ENCODE measurements at places on chromosomes 12 and 14.

GRCh38 chr12:121883315-121883660, 5.3 kb upstream of the PSMD9 start:
- DNase-seq: no peak

DNA sequence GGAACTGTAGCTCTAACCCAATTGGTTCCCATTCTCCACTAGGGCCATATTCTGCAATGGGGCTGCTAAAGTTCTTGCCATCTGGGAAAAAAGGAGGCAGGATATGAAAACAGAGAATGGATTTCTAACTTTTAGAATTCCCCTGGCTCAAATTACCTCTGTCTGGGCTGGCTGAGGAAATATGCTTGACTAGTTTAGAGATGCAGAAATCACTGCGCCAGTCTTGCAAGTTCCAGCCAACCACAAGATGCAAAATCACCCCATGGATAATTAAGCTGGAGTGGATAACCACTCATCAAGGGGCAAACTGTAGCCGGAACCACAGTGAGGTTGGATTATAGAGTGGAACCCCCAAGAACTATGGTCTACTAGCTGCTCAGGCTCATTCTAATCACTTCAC, 126.3 kb downstream of the RALGAPA1 start:
- no peak for DNase-seq

DNA sequence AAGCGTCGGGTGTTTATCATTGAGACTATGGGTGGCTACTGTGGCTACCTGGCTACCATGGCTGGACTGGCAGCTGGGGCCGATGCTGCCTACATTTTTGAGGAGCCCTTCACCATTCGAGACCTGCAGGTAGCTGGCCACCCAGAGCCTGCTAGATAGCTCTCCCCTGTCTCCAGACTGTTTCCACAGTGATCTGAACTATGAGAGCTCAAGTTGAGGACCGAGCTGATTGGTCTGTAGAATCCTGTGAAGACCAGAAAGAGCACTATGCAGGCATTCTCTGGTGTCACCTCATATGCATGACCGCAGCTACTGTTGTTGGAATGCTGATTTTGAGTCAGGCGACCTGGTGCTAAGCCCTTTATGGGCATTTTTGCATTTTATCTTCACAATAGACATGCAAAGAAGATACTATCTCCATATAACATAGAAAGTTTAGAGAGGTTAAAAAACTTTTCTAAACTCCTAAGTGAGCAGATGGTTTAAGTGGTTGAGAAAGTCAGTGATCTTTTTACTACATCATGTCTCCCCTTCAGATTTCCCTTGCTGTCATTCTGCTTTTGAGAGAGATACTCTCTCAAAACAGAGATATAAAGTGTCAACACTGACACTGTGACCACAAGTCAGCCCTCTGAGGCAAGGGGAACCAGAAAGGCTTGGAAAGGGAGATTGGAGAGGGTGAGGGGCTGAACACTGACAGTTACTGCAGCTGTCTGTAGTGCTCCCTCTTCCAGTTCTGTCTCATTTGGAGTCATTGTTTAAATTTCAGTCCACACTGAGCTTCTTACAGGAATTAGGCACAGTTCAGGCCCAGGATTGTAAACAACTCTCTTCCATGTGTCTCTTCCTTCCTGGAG, 14.3 kb downstream of the ASB8 start:
- DNase-seq: no peak

DNA sequence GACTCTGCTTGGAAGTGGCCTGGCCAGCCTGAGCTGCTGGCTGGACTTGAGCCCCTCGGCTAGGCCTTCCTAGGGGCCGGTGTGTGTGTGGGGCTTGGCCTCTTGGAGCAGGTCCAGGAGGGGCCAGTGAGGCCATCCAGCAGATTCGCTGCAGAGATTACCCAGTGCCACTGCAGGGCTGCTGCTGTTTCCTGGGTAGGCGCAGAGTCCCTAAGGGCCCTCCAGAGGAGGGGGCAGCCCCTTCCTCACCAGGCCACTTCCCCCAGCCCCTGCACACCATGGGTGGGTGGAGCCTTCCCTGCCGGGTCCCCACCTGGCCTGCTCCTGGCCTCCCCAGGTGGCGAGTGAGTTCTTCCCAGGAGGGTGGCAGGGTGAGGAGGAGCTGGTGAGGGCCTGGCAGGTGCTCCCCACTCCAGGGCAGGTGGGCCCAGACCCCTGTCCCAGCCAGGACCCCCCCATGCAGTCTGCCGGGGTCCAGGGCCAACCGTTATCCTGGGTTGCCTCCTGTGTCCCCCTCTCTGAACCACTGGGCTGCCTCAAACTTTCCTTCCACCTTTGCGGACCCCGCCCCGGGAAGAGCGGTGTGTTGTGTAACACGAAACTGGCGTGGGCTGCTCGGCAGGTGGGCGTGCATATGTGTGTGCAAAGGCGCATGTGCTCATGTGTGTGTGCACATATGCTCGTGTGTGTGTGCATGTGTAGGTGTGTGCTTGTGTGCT, 25.1 kb downstream of the ASPG start:
- no peak for DNase-seq

DNA sequence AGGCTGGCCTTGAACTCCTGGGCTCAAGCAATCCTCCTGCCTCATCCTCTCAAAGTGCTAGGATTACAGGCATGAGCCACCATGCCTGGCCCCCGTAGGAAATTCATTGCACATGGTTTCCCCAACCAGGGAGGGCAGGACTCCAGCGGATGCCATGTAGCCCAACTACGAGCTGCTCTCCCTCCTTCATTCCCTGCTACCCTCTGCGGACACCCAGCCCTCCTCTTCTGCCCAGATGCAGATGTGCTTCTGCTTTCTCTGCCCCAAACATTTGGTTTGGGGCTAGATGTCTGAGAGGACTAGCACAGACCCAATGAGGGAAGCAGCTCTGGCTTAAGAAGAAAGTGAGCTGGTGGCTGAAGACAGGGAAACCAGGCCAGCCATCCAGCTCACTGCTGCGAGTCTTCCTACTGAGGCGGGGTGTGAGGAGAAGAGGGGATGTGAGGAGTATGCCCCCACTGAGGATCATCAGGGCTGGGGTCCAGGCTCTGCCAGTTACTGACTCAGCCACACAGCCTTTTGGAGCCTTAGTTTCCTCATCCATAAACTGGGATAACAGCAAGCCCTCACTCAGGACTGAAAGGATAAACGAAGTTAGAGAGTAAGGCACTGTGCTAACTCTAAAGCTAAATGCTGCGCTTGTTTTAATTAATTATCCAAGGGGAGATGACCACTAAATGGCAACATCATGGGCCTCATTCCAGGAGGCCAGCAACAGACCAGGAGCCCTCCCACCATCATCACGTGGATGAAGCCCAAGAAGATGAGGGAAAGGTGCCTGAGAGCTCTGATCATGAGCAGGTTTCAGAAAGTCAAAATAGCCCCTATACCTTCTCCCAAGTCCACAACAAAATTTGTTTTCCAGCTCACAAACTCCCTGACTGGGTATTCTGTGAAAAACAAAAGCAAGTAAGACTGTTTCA, 10.9 kb downstream of the CTDSP2 start:
- DNase-seq: no peak

GRCh38 chr14:33846100-33846824, 104.6 kb downstream of the EGLN3 start:
- no peak for DNase-seq

DNA sequence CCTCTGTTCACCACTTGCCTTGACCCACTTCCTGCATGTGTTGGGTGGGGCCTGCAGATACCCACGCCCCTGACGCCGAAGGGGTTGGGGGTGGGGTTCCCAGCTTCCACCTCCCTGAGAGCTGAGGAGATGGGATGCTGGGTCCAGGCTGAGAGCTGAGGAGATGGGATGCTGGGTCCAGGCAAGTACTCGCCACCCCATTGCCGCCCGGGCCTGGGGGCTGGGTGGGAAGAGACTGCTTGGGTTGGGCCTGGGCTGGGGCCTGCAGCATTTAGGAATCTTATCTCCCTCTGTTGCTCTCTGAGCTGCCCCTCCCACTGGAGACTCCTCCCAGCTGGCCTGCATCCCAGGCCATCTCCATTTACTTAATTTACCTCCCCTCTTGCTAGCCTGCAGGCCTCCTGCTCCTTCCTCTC, 17.4 kb downstream of the TEAD4 start:
- no peak for DNase-seq

GRCh38 chr12:13114251-13115052, 11.0 kb upstream of the GSG1 start:
- DNase-seq: no peak

DNA sequence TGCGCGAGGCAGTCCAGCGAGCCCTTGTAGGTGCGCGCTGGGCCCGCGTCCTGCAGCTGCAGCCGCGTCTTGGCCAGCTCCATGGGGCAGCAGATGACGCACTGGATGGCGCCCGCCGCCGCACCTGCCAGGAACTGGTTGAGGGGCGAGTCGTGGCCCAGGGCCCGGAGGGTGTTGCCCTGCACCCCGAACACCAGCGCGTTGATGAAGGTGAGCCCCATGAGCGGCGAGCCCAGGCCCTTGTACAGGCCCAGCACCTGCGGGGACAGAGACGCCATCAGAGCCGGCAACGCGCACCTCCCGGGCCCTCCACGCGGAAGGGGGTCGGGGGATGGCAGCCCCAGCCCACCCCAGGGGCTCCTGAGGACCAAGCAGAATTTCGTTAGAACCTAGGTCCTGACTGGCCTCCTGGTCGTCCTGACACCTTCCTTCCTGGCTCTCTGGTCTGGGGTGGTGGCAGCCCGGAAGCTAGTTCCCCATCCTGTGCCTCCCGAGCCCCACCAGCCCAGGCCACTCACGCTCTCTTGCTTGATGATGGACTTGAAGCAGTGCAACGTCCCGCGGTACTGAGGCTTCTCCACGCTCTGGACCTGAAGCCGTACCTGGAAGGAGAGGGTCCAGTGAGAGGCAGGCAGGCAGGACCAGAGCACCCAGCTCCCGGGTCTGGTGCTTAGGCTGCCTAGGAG, 13.3 kb downstream of the SLC25A29 start:
- DNase-seq: no peak

- DNase-seq: no peak
These were observed 308.9 kb downstream of the KCNH5 start for GRCh38 chr14:62736048-62737043.

DNA sequence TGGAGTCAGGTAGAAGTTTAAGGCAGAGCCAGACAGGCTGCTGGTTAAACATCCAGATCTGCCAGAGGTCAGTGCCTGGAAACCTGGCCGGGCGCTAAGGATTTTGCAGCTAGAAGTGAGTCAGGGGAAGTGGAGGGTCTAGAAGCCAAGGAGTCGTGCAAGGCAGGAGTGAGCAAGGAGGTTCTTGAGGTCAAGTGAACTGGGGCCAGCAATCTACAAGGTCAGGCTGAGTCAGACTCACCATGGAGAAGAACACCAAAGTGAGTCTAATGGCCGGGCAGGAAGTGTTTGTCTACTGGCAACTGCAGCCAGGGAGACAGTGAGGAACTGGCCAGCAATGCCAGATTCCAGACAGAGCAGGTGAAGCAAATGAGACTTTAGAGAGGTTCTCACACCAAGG, 628.2 kb downstream of the ETNK1 start:
- no peak for DNase-seq

DNA sequence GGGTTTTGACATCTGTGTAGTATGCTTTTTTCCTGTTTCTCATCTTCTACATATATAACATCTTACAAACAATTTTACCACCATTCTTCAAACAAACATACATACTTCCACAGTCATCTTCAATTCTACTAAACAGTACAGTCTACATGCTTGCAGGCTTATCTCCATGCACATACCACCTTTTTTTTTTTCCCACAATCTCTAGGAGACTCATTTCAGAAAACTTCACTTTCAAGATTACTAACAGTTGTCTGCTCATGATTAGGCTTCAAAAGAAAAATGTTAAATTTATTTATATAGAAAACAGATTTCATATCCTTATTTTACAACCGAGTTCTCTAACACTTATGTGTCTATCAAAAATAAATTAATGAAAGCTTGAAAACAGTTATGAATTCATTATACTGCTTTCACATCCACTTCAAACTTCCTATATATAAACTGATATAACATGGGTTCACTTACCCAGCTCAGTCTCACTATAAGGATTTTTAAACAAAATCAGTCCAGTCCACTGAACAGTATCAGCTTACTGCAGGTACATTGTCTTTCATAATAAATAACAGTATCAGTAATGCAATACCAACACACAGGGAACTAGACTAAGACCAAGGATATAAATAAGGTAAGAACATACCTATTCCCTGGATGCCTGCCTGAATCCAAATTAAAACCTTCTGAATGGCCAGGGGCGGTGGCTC, 42.5 kb downstream of the LRP6 start:
- DNase-seq: no peak

DNA sequence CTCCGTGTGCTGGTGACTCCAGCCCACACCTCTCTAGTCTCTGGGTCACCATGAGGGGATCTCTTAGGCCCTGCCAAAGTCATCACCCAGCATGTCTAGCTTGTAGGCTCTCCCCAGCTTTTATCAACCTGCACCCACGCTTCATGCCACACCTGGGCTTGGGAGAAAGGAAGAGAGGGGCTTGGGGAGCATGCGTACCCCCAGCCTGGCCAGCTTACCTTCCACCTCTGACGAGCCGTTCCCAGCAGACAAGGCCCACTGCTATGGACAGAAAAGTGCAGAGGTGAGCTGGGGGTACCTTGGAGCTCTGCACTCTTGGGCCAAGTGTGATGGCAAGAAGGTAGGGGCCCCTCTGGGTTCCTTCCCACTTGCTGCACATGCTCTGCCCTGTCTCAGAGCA, 1.7 kb downstream of the PGF start:
- DNase-seq: no peak

DNA sequence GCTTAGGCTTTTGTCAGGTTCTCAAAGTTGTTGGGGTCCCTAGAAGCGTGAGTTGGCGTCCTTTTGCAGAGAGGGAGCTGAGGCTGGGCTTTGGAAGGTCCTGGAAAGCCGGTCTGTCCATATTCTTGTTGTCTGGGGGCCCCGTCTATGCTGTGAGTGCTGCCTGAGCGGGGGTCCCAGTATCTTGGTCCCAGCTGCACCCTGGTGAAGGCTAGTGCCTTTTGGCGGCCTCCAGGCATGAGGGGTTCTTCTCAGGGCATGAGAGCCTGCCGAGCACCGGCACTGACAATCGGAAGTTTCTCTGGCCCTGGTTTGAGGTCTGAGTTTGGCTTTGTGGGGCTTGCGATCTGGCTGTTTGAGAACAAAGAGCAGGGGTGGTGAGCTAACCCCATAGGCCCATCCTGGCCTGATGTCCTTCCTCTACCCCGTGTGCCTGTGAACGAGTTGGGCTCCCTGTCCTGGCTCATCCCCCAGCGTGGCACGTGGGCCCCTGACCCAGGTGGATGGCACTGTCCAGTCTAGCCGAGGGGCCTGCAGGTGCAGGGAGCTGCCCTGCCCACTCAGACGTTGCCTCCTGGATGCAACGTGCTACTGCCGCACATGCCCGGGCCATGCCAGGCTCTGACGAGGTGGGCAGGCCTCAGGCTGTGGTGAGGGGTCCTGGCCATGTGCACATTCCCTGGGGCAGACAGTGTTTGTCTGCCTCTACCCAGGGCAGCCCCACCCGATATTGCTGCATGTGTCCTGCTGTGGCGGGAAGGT, 3.9 kb downstream of the CEP170B start:
- DNase-seq: no peak
